H4 (cell line): ENCODE measurements at places on chromosomes 3 and 15. TPM values are rescaled to one million over a fixed set of nuclear protein-coding genes. Genes with fewer than 3 reads are reported as not detected.
A peak's percentile ranks its signal among the peaks of the same experiment; 100 is the strongest.

Gene MAGI1
- 0.93 and 1.4 TPM in 2 replicates for total RNA-seq

Gene SGO1
- total RNA-seq, result 12.3 and 16.8 TPM in 2 replicates

Gene ZDHHC23
- total RNA-seq, result 3.9 and 5.1 TPM in 2 replicates

Gene CDCP1
- 0.12 and 0.31 TPM in 2 replicates for total RNA-seq

Gene LRTM1
- total RNA-seq, result not detected in 2 replicates

Gene RLBP1
- total RNA-seq, result not detected in 2 replicates

DNA sequence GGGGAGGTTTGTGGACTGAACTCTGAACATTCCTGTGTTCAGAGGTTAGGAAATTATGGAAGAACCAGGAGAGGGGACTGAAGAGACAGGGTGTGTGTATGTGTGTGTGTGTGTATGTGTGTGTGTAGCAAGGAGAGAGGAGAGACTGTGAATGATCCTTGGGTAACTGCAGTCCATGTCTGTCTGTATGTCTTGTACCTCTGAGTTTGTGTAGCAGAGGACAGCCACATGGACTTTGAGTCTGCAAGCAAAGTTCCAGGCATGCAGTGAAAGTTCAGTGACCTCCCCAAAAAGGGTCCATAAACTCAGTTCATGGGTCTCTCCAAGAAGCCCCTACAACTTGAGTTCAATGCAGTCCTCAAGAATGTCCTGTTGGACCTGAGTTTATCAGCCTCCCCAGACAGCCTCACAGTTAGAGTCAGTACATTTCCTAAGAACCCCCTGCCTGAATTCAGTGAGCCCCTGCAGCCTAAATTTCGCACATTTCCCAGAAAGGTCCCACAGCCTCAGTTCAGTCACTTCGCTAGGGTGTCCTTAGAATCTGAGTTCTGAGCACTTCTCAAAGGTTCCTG lies 28.3 kb upstream of the HERC1 start:
- no peak for DNase-seq

DNA sequence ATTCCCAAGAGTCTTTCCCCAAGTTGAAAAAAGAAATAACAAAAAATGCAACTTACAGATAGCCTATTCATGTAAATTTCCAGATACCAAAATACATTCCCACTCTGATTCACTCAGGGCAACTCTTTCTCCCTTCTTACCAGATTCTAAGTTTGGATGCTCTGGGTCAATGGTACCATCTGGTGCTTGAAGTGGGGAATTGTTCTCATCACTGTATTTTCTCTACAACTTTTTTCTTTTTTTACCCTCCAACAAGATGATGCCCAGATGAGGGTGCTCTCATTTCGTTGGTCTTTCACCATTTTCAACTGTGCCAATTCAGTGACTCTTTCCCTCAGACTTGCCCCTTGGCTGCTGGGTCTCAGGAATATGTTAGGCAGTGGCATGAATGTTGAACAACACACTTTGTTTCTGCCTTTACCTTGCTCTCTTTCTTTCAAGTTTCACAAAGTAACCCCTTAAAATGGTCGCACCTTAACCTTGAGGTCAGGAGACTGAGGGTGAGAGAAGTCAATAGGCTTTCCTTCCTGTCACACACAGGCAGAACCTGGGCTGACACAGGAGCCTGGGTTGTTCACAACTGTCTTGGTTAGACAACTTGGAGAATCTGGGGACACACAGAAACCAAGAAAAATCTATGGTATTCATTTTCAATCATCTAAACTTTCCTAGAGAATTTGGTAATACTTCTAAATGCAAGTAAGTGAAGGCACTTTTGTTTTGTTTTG lies 330.7 kb upstream of the SLCO3A1 start:
- peak; percentile 6 for DNase-seq

GRCh38 chr15:67100801-67101581 lies 35.6 kb downstream of the SMAD3 start:
- DNase-seq, result no peak

DNA sequence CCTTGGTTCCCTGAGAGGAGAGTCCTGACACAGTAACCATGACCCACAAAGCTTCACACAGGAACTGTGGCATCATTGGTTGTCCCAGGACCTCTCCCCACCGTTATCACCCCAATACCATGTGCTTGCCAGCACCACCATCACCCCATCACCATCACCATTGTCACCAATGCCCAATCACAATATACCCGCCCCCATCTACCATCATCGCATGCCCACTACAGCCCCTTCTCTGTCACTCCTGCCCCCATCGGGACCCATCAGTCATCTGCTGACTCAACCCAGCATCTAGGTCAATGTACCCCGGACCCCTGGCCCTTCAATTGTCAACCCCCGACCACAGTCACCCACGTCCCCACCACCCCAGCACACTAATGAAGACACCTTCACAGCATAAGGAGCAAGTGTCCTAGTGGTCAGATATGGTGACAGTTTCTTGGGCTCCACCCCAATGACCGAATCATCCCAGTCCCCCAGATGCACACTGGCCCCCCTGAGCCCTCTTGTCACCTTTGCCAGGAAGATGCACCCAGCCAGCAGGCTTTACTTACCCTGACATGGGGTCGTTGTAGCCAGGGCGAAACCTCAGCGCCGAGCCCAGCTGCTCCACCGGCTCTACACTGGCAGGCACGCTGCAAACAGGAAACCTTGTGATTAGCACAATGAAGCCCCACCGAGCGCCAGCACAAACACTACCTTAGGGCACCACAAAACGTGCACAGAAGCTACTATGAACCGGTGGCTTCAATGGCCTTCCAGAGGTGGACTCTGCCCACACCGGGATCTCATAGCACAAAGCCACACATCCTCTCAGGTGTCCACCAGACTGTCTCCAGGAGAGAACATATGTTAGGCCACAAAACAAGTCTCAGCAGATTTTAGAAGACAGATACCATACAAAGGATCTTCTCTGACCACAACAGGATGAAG lies 25.1 kb downstream of the SHISA5 start:
- no peak for DNase-seq

DNA sequence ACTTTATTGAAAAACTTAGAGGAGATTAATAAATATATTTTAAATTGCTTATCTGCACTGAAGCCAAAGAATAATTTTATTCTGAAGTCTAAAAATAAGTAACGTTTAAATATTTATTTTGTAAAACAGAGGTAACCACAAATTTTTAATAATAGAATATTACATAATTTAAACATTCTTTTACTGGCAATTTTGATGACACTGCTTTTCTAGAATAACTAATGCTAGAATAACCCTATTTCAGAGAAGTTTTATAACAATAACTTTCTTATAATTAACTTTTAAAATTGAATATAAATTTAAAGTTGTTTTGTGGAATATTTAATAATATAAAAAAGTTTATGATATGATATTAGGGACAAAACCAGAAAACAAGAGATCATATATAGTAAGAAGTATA lies 409.6 kb upstream of the KCNMB2 start:
- no peak for DNase-seq

- DNase-seq, result no peak
Measured at GRCh38 chr3:194204042-194204987, 68.4 kb downstream of the HES1 start.

DNA sequence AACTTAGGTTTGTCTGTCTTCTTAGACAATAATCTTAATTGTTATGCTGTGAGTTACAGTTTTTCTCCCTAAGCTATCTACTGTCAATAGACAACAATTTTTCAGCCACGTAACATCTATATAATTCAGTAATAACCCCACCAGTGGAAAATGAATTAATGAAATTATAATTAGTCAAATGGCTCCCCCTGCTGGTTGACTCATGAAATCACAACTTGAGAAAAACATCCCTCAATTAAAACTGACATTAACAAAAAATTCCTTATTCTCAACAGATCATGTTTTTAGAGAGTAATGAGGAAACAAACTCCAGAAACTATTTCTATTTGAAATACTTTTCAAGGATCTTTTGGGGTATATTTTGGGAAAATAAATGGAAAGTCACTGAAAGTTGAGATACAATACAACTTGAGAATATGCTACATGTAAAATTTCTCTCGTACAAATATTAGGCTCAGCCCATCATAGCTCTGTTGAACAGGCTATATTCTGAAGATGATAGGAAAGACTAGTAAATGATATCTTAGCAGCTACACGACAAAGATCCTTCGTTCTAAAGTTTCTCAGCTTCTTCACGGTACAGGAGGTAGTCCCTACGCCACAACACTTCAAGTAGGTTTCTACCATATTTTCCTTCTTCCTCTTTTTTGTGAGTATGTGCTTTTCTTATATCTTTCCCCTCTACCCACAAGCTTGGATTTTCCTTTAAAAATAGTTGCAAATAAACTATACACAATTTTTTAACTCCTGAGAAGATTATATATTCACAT lies 20.7 kb downstream of the PPP1R2 start:
- DNase-seq, result no peak

DNA sequence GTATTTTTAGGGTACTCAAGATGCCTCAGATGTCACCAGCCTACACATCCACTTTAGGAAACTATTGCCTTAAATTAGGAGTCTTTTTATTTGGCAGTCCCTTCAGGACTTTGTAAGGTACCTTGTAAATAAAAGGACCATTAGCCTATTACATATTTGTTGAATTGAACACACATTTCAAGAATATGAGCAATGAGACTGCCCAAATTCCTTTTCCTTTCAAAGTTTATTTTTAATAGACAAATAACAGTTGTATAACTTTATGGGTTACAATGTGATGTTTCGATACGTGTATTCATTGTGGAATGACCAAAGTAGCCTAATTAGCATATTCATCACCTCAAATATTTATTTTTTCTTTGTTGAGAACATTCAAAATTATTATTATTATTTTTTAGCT lies 176.7 kb upstream of the PDZRN3 start:
- no peak for DNase-seq

DNA sequence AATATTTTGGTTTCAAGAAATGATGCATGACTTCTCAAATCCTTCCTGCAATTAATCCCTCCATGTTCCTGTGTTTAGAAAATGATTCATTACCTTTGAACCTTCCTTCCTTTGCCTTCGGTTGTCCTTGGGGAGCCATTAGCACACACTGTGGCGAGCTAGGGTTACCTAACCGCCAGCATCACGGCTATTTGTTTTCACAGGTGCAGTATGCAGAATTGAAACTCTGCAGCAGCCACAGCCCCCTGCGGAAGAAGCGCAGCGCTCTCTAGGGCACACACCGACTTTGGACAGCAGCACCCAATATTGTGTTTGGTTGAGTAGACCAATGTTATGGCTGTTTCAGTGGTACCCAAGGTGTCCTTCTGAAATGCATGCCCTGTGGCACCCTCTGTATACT lies 247.4 kb downstream of the MCTP2 start:
- DNase-seq, result no peak

DNA sequence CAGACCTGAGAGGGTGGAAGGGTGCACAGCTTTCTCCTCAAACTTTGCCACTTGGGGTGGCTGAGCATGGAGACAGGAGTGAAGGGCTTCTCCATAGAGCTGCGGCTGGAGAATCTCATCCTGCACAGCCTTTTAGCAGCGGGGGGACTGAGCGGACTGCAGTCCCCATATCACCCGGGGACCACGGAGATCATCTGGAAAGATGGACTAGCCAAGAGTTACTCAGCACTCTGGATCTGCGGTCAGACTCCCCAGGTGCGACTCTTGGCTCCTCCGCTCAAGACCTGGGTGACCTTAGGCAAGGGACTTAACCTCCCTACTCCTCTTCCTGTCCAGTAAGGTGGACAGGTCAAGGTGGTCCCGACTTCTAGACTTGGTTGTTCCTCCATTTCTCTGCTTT lies 125.8 kb upstream of the MEF2A start:
- DNase-seq, result no peak

GRCh38 chr3:23567917-23568316 lies 237.8 kb upstream of the UBE2E1 start:
- DNase-seq, result peak; percentile 75
